ENCODE measurements at places on chromosomes 4 and X.

GRCh38 chrX:118239178-118239870, 106.6 kb upstream of the WDR44 start:
- no peak for DNase-seq

DNA sequence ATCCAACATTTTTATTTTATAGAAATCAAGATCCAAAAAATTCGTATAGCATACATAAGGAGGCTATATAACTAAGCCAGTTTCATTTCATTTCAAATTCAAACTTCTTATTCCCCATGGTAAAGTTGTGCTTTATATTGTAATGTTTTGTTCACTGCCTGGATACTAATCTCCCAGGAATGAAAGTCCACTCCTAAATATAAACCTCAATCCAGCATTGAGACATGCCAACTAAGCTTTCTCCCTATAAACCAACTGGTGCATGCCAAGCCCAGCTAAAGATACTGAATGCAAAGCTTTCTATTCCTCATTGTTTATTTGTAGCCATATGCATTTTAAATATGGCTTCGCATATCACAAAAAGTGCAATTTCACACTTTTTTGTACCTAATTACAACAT, 63.8 kb upstream of the INPP4B start:
- no peak for DNase-seq

DNA sequence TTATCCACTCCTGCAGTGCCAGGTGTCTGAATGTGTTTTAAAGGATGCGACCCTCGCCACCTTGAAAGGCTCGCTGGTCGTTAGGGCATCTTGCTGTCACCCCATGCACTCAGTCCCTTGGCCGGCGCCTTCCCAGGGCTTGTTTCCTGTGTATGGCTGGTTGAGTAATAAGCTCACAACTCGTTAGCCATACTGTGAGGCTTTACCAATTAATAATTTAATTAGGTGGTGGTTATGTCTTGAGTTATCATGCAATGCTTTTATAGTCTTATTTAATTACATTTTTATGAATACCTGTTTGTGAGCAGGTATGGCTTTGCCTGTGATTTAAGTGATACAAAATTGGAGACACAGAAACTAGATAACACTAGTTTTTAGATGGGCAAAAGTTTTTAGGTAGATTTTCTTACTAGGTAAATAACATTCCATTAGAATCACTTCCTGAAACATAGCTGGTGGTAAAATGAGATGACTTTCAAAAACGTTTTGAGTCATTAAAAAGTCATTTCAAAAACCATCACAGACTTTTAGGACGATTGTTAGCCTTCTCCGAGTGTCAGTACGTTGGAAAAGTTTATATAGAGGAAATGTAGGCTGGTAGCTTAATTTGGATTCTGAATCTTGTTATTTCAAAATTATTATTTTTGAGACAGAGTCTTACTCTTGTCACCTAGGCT, 18.2 kb downstream of the PTTG2 start:
- DNase-seq: no peak

DNA sequence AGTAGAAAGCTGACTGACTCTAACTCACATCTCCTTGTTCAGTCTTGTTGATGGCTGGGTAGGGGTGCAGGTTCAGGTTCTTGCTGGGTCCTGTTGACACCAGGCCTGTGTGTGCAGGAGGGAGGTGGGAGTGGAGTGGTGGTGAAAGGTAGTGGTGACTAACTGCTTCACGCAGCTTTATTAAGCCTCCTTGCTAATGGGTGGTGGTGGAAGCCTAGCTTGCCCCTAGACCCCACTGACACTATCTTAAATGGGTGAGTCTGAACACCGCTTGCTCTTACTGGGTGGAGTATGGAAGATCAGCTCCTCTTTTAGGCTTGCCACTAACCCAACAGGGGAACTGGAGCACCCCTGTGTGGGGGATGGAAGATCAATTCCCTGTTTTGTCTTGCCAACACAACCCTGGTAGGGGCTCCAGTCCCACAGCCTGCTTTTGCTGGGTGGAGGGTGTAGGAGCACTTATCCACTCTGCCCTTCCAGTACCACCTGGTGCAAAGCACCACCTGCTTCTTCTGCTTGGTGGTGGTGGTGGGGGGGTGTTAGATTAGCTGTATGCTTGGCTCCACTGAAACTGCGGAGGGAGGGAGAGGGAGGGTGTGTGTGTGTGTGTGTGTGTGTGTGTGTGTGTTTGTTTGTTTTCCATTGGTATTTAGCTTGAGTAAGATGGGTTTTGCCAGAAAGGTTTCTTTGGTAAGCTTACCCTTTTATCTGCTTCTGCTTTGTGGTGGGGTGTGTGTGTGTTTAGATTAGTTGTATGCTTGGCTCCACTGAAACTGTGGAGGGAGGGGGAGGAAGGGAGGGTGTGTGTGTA, 25.6 kb downstream of the KDM6A start:
- no peak for DNase-seq

DNA sequence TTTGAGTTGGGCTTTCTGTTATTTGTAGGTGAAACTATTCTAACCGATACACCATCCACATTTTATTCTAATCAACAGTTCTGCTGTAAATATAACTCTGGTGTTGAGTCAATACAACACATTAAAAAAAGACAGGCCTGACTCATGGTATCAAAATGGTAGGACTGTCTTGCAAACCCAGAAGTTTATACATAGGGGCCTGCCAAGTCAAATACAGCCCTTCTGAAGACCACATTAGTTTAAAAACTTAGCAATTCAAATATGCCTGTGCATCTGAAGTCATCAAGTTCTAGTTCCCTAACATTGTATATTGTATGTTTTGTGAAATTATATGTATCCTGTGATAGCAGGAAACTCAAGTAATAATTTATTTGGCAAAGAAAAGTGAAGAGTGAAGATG, 24.4 kb upstream of the PDE5A start:
- DNase-seq: no peak

GRCh38 chr4:65668201-65669089, 1.8 kb downstream of the EPHA5 start:
- no peak for DNase-seq

DNA sequence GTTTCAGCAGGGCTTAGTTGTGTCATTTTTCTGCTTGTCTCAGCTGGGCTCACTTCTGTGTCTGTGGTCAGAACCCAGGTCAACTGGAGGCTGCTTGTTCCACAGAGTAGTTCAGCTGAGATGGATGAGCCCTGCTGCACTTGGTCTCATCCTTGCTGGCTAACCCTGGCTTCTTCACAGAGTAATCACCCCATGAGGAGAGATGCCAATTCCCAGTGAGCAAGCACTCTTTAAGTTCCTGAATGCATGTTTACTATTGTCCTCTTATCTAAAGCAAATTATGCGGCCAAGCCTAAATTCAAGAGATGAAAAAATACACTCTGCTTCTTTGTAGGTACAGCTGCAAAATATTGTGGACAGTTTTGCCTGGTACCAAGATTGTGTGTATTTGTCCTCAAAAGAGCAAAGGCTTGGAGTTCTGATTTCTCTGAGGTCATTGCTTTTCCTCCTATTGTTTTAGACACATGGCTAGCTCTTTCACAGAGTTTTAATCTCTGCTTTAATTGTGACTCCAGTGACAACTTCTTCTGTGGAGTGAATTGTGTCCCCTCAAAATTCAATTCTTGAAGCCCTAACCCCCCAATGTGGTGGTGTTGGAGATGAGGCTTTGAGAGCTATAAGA, 236.6 kb upstream of the ANKRD50 start:
- no peak for DNase-seq

- DNase-seq: no peak
Measured at GRCh38 chrX:48945517-48946348, 11.7 kb downstream of the OTUD5 start.

DNA sequence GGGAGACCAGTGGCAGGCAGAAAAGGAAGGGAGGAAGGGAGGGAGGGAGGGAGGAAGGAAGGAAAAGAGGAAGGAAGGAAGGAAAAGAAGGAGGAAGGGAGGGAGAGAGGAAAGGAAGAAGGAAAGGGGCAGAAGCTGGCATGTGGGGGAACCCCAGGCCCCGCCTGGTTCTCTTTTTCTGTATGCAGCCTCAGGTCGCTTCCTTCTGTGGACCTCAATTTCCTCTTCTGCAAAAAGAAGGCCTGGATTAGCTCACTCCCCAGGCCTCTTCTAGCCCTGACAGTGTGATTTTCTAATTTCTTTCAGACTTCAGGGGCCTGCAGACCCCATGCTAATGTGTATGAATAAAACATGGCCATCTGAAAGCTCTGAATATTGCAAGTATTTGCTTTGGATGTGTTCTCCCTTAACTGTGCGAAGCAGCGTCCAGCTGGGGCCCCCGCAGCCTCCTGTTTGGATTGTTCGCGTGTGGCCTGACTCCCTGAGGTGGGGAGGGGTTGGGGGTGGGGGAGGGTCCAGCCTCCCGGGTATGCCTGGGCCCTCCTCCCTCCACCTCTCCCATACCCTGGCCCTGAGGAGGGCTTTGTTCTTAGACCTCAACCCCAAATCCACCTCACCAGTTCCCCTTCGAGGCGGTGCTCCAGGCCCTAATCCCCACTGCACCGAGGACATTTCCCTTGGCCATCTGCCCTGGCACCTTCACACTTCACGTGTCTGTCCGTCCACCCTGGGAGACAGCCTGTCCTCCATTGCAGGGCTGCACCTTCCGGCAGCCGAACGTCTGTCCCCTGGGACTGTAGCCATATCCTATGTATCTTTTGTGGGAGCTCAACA, 199.9 kb upstream of the ATP6AP2 start:
- DNase-seq: no peak

GRCh38 chr4:21879187-21879586, 69.4 kb downstream of the KCNIP4 start:
- DNase-seq: no peak

Measured in stimulated activated CD4-positive, alpha-beta T cell treated with anti-CD3 and anti-CD28 coated beads, Interleukin-12 subunit alpha, Interleukin-12 subunit beta, amount 100 ng/mL, for 48 hours (primary cell).